Fibroblast of skin of right quadriceps (primary cell): ENCODE measurements at places on chromosomes 2 and 18.

- peak; percentile 66 for DNase-seq
These were observed 175.3 kb upstream of the TCF4 start for GRCh38 chr18:55763298-55763697.

DNA sequence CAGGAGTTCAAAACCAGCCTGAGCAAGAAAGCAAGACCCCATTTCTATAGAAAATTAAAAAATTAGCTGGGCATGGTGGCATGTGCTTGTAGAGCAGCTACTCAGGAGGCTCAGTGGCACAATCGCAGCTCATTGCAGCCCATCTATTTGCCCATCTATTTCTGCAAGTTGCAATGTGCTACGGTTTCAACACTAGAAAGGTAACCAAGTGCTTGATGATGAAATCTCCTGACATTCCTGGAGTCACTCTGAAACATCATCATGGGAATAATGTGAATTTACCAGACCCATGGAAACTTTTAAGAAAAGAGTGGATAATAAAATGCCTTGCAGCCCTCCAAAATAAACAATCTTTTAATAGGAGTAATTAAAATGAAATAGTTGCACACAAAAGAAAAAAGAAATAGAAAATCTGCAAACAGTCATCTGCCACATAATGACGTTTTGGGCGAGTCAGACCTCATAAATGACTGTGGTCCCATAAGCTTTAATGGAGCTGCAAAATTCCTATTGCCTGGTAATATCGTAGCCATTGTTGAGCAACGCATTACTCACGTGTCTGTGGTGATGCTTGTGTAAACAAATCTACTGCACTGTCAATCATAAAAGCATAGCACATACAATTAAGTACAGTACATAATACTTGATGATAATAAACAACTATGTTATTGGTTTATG is 46.6 kb upstream of the AMMECR1L start:
- DNase-seq, result peak; percentile 82

GRCh38 chr2:118177318-118177717 is 89.0 kb downstream of the INSIG2 start:
- DNase-seq, result no peak

DNA sequence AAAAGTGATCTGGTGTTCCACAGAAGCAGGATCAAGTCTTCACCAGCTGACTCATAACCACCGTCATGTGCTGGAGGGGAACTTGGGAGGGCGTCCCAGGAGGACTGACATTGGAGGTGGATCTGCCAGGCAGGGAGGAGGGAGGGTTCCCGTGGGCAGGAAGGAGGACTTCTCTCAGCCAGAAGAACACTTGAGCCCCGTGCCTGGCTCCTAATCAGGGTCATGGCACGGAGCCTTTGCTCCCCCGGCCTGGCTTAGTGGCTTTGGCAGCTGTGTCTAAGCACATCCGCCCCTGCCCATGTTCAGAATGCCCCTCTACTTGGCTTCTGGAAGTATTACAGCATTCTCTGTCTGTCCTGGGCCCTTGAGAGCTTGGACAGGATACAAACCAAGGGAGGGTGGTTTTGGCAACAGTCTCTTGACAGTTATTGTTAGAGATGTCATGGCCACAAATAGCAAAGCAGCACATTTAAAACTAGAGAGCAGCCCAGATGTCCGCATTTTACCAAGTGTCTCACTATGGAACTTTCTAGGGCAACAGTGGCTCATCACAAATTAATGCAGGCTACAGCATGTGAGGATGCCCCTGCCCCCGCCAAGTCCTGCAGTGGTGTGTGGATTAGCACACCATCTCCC is 11.5 kb downstream of the PPP1R7 start:
- DNase-seq, result peak; percentile 66

DNA sequence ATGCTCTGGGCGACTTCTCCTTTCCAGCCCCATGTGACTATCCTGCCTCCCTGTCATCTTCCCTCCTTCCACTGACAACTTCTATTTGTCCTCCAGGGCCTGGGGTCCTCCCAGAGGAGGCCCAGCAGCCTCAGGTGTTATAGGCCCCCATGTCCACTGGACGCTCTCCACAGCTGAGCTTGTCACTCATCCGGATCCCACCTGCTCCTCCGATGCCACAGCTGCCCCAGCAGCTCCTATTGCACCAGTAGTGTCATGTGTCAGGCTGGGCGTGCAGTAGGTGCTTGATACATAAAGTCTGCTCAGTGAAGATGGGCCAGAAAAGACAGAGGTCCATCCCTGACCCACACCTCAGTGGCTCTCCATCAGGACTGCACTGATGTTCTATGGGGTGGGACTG is 305.7 kb upstream of the MYT1L start:
- no peak for DNase-seq

GRCh38 chr2:50492477-50492851 is 539.5 kb downstream of the NRXN1 start:
- DNase-seq, result peak; percentile 46

GRCh38 chr2:189876271-189876670 is 92.0 kb downstream of the PMS1 start:
- no peak for DNase-seq

- no peak for DNase-seq
These were observed 308.0 kb upstream of the STON1 start for GRCh38 chr2:48221846-48222516.

DNA sequence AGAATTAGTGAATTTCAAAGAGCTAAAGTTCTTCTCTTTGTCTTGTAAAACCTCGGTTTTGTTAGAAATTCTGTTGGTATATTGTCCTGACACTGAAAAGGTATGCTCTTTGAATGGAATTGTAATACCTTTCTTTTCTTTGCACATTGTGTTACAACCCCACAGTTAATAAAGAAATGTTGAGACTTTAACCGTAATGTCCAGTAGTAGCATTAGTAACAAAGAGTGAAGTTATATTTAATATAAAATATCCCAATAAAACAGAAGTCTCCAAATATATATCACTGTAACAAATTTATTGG is 69.8 kb downstream of the EHBP1 start:
- DNase-seq, result no peak

GRCh38 chr2:71554706-71555056 is 101.3 kb downstream of the DYSF start:
- no peak for DNase-seq

GRCh38 chr2:16161768-16162490 is 221.6 kb downstream of the MYCN start:
- DNase-seq, result no peak

DNA sequence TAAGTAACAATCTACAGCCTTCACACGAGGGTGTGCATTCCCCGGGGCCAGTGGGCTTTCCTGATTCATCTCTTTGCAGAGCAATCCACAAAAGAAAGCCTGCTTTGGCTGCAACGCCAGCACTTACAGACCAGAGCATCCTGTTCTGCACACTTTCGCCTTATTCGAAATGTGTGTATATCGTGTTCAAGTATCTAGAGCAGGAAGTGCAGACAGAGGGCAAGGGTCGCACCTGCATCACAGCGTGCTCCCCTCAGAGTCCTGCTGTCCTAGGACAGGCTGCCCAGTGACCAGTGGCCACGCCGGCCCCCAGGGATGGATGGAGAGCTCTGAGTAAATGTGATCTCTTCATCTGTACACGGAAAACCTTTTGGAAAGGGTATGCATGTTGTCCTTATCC is 264.3 kb downstream of the ZNF516 start:
- DNase-seq, result no peak

DNA sequence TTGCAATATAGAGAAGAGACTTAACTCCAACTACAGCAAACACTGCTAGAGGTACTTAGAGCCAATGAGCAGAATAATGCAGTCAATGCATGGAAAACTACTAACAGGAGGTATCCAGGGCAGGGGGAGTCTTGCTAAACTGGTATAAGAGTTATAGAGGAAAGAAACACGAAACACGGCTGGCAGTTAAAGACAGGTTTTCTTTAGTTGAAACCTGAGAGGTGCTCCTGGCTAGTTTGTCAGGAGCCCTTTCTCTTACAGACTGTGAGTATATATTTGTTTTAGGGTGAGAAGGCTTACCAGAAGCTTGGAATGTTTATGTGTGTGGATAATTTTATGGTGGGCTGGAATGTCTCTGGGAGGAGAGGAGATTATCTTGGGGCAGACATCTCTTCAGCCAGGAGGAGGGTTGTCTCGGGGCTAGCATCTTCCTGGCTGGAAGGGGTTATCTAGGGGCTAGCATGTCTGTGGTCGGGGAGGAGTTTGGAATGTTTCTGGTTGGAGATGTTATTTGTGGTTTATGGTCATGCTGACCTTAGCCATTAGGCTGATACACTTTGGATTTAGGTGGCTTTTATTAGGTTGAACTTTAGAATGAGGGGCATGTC is 1048.8 kb downstream of the DPP10 start:
- no peak for DNase-seq

DNA sequence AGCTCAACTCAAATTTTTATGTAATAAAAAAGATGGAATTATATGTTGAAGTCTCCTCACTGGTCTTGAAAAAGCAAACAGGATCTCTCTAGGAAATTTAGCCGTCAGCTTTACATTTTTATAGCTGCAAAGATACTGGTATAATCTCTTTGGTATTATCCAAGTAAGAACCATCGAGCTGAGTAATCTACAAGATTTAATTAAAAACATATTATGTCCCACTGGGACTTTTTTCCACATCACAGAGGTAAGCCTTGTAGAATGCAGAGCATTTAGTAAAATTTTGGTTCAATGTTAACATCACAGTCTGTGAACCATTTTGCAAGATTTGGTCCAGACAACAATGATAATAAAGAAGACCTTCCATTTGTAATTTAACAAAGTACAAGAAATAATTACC is 162.6 kb upstream of the SLC39A10 start:
- peak; percentile 75 for DNase-seq

DNA sequence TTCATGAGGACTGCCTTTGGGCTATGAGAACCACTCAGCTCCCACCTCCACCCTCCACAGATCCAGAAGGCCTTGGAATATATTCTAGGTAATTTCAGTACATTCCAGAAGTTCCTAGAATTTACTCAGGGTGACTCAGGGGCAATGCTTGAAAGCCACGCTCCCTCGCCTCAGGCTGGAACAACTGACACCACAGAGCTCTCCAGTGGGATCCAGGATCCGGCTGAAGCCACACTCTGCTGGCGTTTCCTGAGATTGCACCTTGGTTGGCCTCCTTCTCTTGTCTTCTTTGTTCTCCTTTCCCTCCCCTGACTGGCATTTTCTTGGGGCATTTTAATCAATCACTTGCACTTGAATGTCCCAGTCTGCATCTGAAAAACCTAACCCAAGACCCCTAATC is 92.6 kb upstream of the KCNE4 start:
- peak; percentile 91 for DNase-seq

- peak; percentile 46 for DNase-seq
These were observed 956.2 kb upstream of the LRATD1 start for GRCh38 chr2:13676269-13676668.

- DNase-seq, result no peak
These were observed 51.3 kb downstream of the G6PC2 start for GRCh38 chr2:168952424-168952823.

DNA sequence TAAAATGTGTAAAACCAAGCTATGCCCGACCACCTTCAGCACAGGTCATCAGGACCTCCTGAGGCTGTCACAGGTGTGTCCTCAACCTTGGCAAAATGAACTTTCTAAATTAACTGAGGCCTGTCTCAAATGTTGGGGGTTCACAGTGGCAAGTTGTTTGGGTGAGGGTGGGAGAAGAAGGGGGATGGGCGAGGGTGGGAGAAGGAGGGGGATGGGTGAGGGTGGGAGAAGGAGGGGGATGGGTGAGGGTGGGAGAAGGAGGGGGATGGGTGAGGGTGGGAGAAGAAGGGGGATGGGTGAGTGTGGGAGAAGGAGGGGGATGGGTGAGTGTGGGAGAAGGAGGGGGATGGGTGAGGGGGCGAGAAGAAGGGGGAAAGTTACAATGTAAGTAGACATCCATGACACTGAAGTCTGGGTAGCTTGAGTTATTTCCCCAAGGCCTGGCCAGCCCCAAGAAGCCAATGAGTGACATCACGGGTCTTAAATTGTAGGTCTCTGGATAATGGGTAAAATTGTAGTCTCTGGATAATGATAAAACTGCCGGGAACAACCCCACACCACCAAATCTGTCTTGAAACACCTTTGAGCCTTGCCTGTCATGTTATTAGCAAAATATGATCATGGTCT is 56.3 kb downstream of the TIMM21 start:
- DNase-seq, result peak; percentile 12

DNA sequence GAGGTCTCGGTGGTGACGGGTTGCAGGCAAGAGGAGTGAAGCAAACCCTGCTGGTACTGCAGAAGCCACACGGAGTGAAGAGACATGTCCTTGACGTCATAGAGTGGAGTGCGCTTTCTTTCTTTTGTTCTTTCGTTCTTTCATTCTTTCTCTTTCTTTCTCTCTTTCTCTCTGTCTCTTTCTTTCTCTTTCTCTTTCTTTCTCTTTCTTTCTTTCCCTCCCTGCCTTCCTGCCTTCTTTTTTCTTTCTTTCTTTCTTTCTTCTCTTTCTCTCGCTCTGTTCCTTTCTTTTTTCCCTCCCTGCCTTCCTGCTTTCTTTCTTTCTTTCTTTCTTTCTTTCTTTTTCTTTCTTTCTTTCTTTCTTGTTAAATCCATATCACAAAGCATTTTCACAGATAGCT is 39.2 kb downstream of the LRRFIP1 start:
- DNase-seq, result no peak

- no peak for DNase-seq
These were observed 89.1 kb downstream of the ZNF385B start for GRCh38 chr2:179772346-179772745.

GRCh38 chr2:171583566-171583965 is 61.3 kb downstream of the CYBRD1 start:
- DNase-seq, result no peak

DNA sequence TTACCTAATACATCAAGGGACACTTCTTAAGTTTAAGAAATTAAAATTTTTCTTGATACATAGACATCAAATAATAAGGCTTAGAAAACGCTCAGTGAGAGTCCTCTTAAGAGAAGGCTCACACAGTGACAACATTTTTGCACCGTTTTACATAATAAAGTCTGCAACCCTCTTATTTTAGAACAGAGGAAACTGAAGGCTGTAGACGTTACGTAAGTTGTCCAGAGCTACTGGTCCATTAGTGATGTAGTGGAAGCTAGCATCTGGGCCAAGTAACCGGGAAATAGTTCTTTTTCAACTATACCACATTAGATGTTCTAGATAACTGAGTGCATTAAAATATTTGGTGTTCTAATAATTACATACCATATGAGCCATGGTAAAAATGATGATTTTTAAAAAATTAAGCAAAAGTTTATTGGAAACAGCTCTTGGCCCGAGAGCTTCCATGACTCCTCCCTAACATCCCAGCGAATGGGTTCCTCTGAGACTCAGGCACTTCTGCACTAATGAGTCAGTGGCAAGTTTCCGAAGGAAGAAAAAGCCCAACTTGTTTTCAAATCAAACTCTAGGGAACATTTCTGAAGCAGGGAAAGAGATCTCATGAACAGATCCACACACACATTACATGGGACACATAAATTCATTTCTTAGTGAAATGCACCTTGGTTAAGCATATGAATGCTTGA is 232.6 kb upstream of the PXDN start:
- DNase-seq, result no peak

DNA sequence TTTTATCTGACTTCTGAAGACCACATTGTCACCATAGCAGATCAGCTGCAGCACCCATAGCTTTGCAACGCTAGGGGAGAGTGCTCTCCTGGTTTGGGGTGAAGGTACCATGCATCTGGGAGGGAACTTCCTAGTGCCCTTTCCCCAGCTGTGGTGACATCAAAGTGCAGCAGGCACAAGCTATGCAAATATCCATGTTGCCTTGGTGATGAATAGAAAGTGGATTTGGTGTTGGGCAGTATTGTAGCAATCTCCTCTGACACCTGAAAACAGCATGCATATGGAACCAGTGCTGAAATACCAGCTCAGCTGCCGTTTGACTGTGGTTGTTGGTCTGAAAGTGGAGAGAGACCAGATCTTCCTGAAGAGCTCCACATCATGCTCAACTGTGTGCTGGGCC is 37.1 kb downstream of the BCL2L11 start:
- no peak for DNase-seq
